Psoas muscle (tissue), 8 donors: ENCODE measurements at places on chromosomes 5 and 9. TPM values are rescaled to one million over a fixed set of nuclear protein-coding genes. Genes with fewer than 3 reads are reported as not detected.

SWI5 gene
- 20.1 TPM for polyA plus RNA-seq

DNAH5 gene
- under 0.01 TPM for polyA plus RNA-seq

ENHO gene
- polyA plus RNA-seq = 1.2 TPM

AIF1L gene
- polyA plus RNA-seq = 10.2 TPM

SOX30 gene
- 0.01 TPM for polyA plus RNA-seq

POU5F2 gene
- 0.03 TPM for polyA plus RNA-seq

FAM163B gene
- not detected for polyA plus RNA-seq

SGCD gene
- polyA plus RNA-seq = 13.2 TPM

PCDHGB2 gene
- 0.10 TPM for polyA plus RNA-seq

STK10 gene
- 6.4 TPM for polyA plus RNA-seq

NREP gene
- polyA plus RNA-seq = 4.7 TPM

SPATA31E1 gene
- not detected for polyA plus RNA-seq

LRRTM2 gene
- 0.14 TPM for polyA plus RNA-seq

CCT5 gene
- polyA plus RNA-seq = 186 TPM

SCGB3A2 gene
- 0.17 TPM for polyA plus RNA-seq

FOXD4L3 gene
- not detected for polyA plus RNA-seq

CYSRT1 gene
- polyA plus RNA-seq = 0.08 TPM

ZNG1A gene
- 38.4 TPM for polyA plus RNA-seq

CDHR2 gene
- 0.16 TPM for polyA plus RNA-seq

SHISAL2B gene
- polyA plus RNA-seq = not detected

C9 gene
- polyA plus RNA-seq = not detected

PPP3R2 gene
- polyA plus RNA-seq = not detected

BRIX1 gene
- 25.4 TPM for polyA plus RNA-seq

SPATA31D4 gene
- polyA plus RNA-seq = not detected

CEL gene
- 0.21 TPM for polyA plus RNA-seq

GGTA1 gene
- polyA plus RNA-seq = 3.9 TPM

PCDHB2 gene
- polyA plus RNA-seq = 0.31 TPM

PITX1 gene
- polyA plus RNA-seq = 13.6 TPM

RPL37 gene
- polyA plus RNA-seq = 1,068 TPM

IDNK gene
- polyA plus RNA-seq = 0.38 TPM

DIRAS2 gene
- not detected for polyA plus RNA-seq

IFNA2 gene
- polyA plus RNA-seq = not detected

PCDHAC2 gene
- polyA plus RNA-seq = 0.03 TPM

ITGA2 gene
- 0.86 TPM for polyA plus RNA-seq

AHRR gene
- 0.13 TPM for polyA plus RNA-seq

NUTM2F gene
- 0.03 TPM for polyA plus RNA-seq

ARID3C gene
- polyA plus RNA-seq = not detected

LCN1 gene
- polyA plus RNA-seq = not detected

TMEM167A gene
- polyA plus RNA-seq = 40.5 TPM

GPR151 gene
- not detected for polyA plus RNA-seq

PROB1 gene
- 30.1 TPM for polyA plus RNA-seq

TLX3 gene
- not detected for polyA plus RNA-seq

SIT1 gene
- 0.10 TPM for polyA plus RNA-seq

ESM1 gene
- polyA plus RNA-seq = 0.06 TPM

ZFP37 gene
- 1.2 TPM for polyA plus RNA-seq

NME5 gene
- polyA plus RNA-seq = 0.92 TPM

CKMT2 gene
- polyA plus RNA-seq = 830 TPM

TMEM215 gene
- polyA plus RNA-seq = not detected

NIM1K gene
- 0.20 TPM for polyA plus RNA-seq

TPPP gene
- polyA plus RNA-seq = 2.0 TPM

SOHLH1 gene
- not detected for polyA plus RNA-seq

CDH18 gene
- not detected for polyA plus RNA-seq
